ENCODE measurements at places on chromosomes 2 and 18.

DNA sequence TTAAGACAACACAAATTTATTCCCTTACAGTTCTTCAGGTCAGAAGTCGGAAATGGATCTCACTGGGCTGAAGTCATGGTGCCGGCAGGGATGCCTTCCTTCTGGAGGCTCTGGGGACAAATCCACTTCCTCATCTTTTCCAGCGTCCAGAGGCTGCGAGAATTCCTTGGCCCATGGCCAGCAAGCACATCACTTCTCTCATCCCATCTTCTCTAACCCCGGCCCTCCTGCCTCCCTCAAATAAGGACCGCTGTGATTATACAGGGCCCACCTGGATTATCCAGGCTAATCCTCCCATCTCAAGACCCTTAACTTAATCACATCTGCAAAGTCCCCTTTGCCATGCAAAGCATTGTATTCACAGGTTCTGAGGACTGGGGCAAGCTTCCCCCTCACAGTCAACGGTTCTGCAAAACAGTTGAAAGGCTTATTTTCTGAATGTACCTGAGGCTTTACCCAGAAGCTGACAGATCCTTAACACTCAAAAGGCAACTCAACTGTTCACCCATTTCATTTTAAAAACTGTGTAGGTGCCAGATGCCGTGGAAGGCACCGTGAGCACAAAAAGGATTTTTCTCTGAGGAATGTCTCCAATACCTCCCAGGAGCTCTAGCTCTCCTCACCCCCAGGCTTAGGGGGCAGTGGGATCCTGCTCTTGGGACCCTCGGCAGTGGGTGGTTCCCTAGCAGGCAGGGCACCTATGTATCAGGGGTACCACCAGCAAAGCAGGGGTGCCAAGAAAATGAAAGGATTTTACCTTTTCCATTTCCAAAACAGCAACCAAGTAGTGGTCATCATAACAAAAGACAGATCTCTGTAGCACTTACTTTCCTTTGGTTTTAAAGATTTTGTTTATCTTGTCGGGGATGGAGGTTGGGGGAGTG, 84.0 kb downstream of the KCTD1 start:
- DNase-seq: no peak

DNA sequence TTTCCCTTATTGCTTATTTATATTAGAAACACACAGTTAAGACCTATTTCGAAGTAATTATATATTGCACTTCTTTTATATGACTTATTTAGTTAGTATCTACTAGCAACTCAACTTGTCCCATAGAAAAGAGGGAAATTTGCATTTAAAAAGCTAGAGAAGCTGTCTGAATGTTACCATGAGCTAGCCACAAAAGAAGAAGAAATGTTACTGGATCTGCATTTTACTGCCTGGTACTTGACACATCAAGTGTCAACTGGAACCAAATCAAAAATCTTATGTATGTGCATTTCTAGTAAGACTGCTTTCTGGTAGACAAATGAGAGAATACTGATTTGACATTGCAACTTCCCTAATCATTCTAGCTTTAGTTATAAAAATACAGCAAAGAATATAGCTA, 424.6 kb upstream of the VRK2 start:
- no peak for DNase-seq

- DNase-seq: no peak
Observed at GRCh38 chr2:236879416-236879963, 206.2 kb upstream of the COPS8 start.

DNA sequence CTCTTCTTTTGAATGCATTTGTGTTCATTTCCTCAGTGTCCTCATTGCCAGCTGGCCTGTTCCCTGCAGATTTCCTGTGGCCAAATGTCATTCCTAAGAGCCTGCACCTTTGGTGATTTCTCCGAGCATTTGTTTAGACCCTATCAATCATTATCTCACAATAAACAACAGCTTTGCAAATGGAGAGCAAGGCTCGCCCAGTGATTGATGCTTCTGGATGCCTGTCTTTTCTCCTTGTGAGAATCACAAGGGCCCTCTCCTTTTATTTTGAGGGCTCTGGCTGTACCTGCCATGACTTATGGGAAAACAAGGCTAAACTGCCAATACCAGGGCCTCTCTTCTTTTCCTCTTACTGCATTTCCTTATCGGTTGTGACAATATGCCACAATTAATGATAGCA, 1454.4 kb upstream of the CELF4 start:
- DNase-seq: no peak

DNA sequence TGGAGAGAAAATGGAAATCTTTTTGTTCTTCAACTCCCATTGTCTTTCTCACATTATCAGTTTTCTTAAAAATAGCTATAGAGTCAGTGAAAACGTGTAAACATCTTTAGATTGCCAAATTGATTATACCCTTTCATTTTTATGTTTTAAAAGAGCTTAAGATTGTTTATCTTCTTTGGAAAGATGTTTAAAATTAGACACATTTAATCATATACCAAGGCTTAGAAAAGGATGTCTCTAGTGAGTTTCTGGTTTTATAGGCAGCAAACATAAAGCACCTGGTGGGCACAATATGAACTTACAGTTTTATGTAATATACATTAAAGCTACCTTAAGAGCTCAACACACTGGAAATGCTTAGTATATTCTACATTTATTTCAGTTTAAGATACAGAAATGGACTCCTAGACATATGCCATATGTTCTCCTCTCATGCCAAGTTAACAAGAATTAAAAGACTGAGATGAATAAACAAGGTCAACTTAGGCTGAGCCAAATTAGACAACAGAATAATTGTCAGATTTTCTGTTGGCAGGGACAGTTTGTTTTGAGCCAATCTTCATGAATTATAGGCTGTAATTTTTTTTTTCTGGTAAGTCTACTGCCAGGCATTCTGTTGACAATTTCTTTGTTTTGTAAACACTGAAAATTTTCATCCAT, 112.7 kb downstream of the OTX1 start:
- no peak for DNase-seq

GRCh38 chr2:192146069-192147015, 48.4 kb downstream of the TMEFF2 start:
- DNase-seq: no peak

GRCh38 chr2:179235463-179236108, 29.0 kb downstream of the SESTD1 start:
- no peak for DNase-seq

GRCh38 chr2:39623917-39624316, 41.8 kb upstream of the TMEM178A start:
- DNase-seq: no peak

- no peak for DNase-seq
Observed at GRCh38 chr18:78571831-78572347, 407.7 kb upstream of the SALL3 start.

GRCh38 chr18:5430131-5430530, 113.7 kb downstream of the EPB41L3 start:
- no peak for DNase-seq

- no peak for DNase-seq
Observed at GRCh38 chr2:78778756-78779510, 246.6 kb upstream of the REG3G start.

- no peak for DNase-seq
Observed at GRCh38 chr2:34003795-34004194, 404.7 kb upstream of the FAM98A start.

GRCh38 chr2:234491897-234492296, 5.0 kb downstream of the ARL4C start:
- DNase-seq: no peak

GRCh38 chr2:68977453-68977852, 3.0 kb downstream of the GKN1 start:
- DNase-seq: no peak

DNA sequence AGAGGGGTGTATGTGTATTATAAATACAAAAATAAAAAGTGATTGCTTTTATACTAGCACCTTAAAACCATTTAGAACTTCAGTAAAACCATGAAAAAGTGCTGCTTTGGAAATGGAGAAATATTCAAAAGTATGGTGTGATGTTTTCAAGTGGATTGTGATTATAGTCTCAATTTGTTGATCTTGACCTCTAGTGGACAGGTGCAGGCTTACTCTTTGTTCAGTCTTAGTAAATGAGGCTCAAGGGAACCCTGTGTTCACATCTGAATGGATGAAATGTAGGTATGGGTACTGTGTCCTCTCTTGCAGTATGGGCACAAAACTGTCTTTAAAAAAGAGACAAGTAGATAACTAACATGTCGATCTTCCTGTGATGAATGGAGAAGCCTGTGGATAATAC, 145.8 kb downstream of the MCFD2 start:
- DNase-seq: no peak

DNA sequence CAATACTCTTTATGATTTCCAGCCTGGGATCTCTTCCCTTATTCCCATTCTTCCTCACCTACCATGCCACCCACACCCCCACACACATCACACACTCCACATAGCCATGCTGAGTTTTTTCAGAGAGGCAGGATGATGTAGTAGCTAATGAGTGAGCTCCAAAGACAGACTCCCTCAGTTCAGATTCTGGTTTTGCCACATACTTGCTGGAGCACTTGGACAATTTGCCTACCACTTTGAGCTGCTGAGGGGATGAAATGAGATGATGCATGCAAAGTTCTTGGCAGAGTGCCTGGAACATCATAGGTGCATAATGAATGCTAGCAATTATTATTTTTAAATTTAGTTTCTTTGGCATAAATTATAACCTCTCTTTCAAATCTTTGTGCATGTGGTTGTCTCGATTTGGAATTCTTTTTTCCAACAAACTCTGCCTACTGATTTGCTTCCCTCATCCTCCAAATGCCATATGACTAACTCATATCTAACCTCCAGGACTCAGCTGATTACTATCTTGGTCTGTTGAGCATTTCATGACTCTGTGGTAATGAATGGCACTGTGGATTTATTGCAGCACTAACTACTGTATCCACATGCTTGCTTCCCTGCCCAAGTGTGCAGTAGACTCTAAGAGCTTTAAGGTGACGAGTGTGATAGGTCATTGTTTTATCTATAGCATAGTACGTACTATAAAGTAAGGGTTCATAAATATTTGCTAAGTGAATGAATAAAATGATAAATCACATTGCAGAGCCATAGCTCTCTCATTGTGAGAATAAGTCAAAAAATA, 99.1 kb downstream of the TACR1 start:
- DNase-seq: no peak
